ENCODE measurements at places on chromosomes 4 and X.

DNA sequence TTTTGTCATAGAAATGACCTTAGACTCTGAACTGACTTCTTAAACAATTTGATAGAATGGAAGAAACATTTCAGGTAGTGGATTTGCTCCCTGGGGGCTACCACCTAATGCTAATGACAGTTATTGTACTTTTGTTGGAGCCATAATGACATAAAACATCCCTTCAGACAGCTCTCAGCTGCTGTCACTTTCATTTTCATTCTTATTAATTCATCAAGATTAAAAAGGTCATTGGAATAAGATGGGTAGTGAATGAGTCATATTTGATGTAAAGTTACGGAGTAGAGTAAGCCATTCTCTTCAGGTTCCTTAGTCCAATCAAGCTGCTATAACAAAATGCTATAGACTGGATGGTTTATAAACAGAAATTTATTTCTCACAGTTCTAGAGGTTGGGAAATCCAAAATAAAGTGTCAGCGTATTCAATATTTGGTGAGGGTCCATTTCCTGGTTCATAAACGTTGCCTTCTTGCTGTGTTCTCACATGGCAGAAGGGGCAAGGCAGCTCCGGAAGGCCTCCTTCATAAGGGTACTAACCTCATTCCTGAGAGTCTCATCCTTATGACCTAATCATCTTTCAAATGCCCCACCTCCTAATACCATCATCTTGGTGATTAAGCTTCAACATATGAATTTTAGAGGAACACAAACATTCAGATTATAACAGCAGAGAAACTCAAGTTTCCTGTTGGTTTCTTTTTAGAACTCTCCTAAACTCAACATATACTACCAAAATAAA is 268.5 kb downstream of the ARAP2 start:
- no peak for DNase-seq

GRCh38 chr4:90727938-90728337 is 600.7 kb downstream of the CCSER1 start:
- no peak for DNase-seq

GRCh38 chr4:65007841-65008439 is 598.7 kb upstream of the TECRL start:
- no peak for DNase-seq

DNA sequence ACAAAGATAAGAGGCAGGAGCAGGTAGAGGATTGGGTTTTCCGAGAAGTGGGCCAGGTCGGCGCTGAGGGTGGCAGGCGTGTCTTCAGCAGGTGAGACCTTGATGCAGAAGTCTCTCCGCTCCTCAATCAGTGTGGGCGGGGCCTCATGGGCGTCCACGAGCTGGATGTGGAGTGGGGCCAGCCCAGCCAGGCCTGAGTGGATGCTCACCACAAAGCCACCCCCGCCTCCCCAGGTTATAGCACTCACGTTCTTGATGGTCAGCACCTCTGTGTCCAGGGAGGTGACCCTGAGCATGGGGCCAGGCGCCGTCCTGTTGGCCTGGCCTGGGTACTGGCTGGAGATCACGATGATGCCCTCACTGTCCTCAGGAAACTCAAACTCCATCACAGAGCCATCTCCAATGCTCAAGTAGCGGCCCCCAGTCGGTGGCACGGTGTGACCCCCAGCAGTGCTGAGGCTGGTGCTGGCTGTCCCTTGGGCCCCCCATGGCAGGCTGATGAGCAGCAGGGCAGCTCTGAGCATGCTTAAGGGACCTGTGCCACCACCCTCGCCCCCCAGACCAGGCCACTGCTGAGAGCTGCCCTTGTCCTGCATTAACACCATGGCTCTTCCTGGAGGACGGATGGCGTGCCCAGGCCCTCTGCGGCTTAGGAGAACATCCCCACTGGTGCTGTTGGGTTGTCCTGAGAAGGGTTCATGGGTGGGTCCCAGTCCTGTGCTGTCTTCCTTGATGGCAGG is 1.9 kb downstream of the SLC10A3 start:
- no peak for DNase-seq

DNA sequence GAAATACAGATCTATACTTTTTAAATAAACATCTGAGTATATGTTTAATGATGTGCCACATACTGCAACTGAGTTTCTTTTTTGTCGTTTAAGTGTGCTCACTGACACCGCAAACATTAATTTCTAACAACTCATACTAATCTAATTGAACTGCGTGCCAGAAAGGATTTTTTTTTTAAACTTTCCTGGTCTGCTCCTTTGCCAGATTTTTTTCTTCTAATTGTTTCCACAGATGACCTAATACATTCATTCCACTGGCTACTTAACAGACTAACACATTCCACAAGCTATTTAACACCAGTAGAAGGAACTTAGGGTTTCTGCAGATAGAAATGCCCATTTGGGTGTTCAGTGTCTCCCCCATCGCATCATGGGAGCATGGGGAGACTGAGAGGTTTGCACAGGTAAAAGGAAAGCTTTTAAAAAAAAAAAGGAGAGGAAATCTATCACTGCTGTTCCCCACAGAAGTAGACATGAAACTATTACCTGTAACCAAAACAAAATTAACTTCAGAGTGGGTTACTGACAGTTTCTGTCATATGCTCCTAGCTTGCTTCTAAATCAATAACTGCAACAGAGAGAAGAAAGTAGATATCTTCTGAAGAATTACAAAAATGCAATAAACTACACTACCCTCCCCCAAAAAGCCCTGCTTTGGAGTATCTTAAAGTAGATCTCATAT is 31.6 kb downstream of the SH3KBP1 start:
- DNase-seq: no peak

GRCh38 chr4:173167758-173168395 is 734 bp upstream of the GALNT7 start:
- DNase-seq: peak; percentile 9

- DNase-seq: no peak
These were observed 30.3 kb downstream of the DAPP1 start for GRCh38 chr4:99846891-99847290.

DNA sequence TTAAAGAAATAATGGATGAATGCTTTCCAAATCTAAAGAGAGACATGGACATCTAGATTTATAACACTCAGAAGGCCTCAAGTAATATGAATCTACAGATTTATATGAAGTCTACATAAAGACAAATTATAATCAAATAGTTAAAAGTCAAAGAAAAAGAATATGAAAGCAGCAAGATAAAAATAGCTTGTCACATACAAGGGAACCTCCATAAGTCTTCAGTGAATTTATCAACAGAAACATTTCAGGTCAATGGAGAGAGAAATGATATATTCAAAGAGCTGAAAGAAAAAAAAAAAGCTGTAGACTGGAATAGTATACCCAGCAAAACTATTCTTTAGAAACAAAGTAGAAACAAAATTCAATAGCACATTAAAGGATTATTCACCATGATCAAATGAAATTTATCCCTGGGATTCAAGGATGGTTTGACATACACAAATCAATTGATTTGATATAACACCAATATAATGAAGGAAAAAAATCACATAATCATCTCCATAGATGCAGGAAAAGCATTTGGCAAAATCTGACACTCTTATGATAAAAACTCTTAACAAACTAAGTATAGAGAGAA is 346.6 kb upstream of the PABPC4L start:
- no peak for DNase-seq

- no peak for DNase-seq
These were observed 22.0 kb upstream of the STK26 start for GRCh38 chrX:132001127-132001526.

- no peak for DNase-seq
These were observed 79.4 kb downstream of the JADE3 start for GRCh38 chrX:46991664-46992063.

DNA sequence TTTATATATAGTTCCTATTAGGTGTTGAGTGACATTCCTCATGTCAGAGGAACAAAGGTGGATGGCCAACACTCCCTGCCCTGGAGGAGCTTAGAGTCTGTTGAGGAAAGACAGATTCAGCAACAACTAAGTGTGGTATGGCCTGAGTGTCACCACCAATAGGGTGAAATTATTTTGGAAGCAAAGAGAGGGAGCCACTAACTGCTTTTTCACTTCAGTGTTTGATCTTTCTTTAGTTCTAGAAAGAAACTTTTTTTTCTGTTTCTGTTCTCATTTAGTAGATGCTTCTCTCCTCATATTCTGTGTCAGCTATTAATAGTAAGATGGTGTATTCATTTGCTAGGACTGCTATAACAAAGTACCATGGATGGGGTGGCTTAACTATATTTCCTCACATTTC is 81.5 kb downstream of the ARX start:
- no peak for DNase-seq

DNA sequence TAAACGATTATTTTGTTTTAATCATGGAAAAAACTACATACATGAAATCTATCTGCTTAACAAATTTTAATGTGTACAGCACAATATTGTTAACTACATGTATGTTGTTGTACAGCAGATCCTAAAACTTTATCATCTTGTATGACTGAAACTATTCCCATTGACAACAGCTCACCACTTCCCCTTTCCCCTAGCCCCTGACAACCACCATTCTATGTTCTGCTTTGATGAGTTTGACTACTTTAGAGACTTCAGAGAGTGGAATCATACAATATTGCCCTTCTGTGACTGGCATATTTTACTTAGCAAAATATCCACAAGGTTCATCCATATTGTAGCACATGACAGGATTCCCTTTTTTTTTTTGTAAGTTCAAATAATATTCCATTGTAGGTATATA is 185.9 kb downstream of the CFAP299 start:
- DNase-seq: no peak

DNA sequence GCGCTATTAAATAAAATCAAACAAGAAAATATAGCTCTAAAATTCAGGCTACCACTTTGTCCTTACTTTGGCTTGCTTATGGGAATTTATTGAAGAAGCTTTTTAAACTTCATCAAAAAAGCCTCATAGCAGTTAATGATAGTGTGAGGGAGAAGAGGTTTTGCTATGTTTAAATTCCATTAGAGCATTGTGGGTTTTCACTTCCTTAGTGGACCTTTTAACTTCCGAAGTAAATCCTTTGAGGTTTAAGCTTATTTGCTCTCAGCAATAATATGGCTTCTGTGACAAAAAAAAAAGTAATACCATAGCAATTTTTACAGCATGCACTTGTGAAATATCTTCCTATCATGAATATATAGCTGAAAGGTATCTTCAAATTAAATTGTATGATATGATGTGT is 120.2 kb upstream of the NDST4 start:
- DNase-seq: no peak

DNA sequence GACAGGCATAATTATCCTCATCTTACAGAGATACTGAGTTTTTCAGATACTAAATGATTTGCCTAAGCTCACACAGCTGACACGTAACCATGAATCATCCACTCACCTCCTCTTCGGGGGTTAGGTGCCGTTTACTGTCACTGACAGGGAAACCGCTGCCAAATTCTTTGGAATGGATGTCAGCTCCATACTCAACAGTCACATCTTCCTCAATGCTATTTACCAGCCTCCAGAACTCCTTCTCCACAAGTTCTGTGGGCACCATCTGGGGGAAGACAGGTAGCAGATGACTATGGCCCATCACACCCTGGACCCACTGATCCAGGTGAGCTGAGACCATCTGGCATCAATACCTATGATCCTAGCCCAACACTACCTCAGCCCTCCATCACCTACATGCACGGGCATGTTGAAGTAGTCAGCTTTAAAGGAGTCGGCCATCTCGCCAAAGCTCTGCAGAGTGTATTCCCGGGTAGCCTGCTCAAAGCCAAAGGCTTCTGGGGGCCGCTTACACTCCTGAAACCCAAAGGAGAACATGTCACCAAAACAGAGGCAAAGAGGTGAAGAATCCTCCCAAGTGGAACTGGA is 13.5 kb downstream of the KDM5C start:
- DNase-seq: no peak

DNA sequence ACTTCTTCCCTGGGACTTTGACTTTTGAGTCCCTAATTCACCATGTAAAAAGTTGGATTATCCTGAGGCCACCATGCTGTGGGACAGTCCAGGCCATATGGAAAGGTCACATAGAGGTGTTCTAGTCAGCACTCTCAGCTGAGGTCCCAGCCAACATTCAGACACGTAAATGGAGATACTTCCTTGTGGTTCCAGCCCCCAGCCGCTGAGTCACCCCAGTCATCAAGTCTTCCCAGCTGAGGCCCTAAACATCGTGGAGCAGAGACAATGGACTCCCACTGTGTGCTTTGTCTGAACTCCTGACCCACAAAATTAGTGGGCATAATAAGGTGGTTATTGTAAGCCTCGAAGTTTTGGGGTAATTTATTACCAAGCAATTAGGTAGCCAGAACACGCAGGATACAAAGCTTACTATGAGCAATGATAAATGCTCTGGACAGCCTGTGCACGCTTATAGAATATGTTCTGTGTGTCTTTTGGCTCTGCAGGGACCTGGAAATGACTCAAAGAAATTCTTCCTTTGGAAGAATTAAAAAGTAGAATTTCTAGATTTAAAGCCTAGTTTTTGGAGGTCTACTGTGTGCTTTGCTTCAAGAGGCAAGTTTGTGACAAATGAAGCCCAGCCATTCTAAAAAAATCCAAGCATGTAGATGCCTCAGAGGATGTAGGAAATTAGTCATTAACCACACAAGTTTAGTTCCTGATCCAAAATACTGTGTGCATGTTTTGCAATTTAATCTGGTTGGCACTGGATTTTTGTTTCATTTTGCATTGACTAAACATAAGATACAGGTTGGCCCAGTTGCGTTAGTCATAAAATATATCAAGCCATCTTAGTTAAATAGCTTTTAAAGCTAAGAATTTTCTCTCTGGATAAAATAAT is 33.2 kb upstream of the SLC9A7 start:
- DNase-seq: no peak

DNA sequence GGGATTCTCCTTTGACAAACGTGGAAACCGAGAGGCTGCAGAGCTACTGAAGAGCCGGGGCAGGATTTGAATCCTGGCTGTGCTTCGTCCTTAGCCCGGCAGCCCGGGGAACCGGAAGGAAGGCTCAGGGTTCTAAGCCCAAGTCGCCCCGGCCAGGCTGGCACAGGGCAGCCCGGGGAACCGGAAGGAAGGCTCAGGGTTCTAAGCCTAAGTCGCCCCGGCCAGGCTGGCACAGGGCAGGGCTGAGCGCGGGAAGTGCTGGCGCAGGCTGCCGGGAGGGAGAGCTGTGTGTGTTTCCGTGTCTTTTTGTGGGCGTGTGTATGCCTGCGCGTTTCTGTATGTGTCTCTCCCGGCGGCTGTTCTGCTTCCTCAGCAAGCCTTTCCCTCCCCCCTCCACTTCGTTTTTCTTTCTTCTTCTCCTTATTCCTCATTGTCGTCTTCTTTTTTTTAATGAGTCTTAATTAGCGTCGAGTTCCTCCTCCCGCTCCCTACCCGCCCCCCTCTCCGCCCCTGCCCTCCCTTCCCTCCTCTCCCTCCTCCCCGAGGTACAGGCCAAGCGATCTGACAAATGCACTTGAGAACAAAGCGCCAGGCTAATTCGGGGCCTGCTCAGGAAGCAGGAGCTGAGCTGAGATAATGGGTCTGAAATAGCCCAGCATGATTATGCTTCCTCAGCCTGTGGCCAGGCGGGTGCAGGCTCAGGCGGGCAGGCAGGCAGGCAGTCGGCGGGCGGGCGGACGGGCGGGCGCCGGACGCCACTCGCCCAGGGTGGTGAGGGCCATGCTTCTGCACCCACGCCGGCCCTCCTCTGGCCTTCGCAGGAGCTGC is 65.9 kb downstream of the EFNB1 start:
- no peak for DNase-seq
